Stimulated activated CD4-positive, alpha-beta T cell treated with anti-CD3 and anti-CD28 coated beads, Interleukin-12 subunit alpha, Interleukin-12 subunit beta, amount 100 ng/mL, for 48 hours (primary cell): ENCODE measurements at places on chromosomes 5 and 9.
A peak's percentile ranks its signal among the peaks of the same experiment; 100 is the strongest.

DNA sequence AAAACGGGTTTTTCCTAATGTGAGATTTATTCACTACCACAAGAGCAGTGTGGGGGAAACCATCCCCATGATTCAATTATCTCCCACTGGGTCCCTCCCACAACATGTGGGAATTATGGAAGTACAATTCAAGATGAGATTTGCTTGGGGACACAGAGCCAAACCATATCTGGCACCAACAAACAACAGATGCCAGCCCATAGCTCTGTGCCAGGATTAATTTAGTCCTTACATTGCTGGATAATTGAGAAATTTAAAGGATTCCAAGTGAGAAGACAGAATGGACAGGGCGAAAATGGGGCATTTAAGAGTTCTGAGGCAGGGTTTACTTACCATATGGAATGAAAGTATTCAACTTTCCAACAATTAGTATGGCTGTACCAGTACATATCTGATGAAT is 30.8 kb upstream of the DNAH5 start:
- DNase-seq: no peak

- no peak for DNase-seq
Measured at GRCh38 chr5:168313596-168314204, 22.3 kb downstream of the WWC1 start.

DNA sequence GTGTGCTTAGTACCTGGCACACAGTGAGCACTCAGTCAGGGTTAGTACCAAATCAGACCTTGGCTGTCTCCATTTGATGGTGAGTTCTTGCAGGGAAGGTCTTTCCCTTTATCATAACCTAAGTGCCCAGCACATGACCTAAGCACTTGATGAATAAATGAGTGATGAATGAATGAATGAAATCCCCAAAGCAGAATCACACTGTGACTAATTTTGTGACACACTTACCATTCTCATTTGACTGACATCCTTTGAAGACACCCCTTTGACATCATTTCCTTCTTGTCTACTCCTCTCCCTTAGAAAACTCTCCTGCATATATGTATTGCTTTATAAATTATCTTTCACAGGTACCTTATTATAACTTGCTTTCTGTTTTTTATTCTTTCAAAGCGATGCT is 130.2 kb upstream of the ELL2 start:
- DNase-seq: no peak

GRCh38 chr9:20320921-20321320 is 301.4 kb downstream of the MLLT3 start:
- DNase-seq: no peak

- peak; percentile 1 for DNase-seq
Measured at GRCh38 chr5:151924564-151925301, at the start of gene GLRA1. TSS of gene GLRA1 (minus strand) at chr5:151924851. CDS start at chr5:151924549, 302 bp downstream.

DNA sequence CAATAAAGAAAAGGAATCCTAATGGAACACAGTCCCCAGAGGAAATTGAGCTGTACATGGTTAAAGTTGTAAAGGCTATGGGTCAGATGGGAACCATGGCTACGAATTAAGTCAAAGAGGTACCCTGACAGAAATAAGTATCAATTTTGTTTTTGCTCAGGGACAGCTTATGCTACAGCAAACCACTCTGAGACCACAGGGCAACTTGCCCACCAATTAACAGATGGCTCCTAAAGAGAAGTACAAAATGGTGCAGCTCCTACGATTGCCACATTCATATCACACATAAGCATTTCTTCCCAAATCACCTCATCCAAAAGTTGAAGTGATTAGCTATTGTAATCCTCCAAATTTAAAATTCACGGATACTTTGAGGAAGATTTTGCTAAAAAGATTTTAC is 83.0 kb downstream of the ELAVL2 start:
- DNase-seq: no peak

GRCh38 chr5:33329891-33330290 is 110.9 kb upstream of the TARS1 start:
- DNase-seq: no peak

- DNase-seq: peak; percentile 39
Measured at GRCh38 chr5:132385326-132386105, 16.0 kb downstream of the SLC22A5 start.

GRCh38 chr5:14016549-14016948 is 72.1 kb upstream of the DNAH5 start:
- no peak for DNase-seq

DNA sequence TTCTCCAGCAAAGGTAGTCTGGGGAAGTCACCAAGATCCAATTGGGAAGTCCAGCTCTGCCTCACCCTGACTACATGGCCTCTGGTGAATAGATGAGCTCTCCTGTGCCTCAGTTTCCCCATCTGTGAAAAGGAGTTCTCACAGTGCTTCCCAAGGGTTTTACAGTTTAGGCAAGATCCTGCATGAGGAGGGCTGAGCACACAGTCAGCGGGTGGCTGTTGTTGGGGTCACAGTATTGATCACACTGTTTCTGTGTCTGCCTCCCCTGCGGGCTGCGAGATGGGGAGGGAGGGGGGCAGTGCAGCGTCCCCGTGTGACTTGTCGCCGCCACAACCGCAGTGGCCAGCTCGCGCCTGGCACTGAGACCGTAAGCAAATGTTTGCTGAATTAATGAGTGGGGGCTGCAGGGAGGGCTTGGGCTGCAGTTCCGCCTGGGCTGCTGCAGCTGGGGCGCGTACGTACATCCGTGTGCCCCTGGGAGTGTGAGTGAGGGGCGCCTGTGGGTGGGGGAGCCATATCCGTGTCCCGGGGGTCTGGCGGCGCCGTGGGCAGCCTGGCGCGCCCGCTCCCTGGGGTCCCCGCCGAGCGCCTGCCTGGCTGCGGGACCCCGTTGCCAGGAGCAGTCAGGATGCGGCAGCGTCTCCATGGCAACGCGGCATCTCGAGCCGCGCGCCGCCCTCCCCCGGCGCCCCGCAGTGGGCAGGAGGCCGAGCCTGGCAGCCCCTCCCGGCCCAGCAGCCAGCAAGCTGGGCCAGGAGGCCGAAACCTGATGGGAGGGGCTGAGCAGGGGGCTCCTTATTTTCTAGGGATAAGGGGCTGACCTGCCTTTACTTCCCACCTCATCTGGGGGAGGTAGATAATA is 31.4 kb upstream of the PSD2 start:
- no peak for DNase-seq

DNA sequence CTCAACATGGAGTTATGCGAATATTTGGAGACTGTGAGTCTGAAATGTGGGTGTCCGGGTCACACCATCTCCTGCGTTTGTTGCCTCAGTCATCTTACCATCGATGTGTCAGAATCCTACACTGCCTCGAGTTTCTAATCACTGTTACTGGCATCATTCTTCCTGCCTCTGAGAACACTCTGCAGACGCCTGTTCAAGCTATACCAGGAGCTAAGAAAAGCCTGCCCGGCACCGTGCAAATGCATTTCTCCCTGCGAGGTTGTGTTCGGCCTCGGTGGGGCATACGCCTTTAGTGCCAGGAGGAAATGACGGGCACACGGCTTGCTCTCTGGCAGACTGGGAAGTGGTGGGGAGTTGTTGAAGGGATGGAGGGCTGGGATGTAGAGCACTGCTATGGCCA is 31.2 kb upstream of the SLC25A51 start:
- DNase-seq: no peak
